ENCODE measurements at places on chromosomes 7 and 10.

GRCh38 chr10:3764626-3765112 lies 20.3 kb downstream of the KLF6 start:
- DNase-seq, result no peak

DNA sequence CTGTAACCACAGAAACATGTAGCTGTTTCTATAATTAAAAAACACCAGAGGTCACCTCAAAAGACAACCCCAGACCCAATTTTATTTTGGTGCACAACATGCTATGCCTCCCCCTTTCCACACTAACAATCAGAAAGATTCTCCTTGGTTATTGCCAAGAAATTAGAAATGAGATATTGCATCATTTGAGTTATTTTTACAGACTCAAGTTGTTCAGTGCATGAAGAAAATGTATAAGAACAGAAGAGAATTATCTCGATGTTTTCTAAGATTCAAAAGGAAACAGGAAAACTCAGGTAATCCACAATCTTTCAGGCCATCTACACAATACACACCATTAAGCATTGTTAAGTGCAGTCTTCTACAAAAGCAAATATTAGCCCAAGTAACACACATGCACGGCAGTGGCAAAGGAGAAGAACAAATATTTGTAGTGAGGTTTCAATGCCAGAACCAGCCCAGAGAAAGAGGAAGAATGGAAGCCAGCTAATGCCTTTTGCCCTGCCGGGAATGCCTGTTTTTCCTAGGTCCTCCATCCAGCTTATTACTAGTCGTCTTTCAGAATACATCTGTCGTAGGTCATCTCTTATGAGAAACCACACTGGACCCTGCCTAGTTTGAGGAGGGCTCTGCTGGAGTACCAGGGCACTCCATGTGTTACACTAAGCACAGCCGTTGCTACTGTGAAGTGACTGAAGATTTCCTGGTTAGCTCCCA lies 67.6 kb upstream of the C1GALT1 start:
- DNase-seq, result no peak

GRCh38 chr7:131051304-131051703 lies 276.4 kb upstream of the MKLN1 start:
- no peak for DNase-seq

DNA sequence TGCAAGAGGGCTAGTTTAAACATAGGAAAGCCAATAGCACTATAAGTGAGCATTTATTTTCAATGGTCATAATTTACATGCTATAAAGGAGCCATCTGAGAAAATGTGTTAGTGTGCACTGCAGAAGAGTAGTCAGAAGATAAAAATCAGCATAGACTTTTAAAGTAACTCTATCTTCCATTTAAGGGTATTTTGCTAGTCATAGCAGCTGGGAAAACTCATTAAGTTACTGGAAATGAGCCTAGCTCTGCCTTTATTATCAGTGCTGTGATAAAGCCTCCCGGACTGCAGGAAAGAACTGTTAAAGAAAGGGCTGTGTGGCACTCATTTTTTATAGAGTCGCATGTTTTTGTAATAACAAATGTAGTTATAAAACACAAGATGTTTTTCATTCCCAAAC lies 825.8 kb upstream of the POM121L12 start:
- DNase-seq, result no peak

- DNase-seq, result no peak
Measured at GRCh38 chr10:26046073-26046700, 112.2 kb downstream of the MYO3A start.

DNA sequence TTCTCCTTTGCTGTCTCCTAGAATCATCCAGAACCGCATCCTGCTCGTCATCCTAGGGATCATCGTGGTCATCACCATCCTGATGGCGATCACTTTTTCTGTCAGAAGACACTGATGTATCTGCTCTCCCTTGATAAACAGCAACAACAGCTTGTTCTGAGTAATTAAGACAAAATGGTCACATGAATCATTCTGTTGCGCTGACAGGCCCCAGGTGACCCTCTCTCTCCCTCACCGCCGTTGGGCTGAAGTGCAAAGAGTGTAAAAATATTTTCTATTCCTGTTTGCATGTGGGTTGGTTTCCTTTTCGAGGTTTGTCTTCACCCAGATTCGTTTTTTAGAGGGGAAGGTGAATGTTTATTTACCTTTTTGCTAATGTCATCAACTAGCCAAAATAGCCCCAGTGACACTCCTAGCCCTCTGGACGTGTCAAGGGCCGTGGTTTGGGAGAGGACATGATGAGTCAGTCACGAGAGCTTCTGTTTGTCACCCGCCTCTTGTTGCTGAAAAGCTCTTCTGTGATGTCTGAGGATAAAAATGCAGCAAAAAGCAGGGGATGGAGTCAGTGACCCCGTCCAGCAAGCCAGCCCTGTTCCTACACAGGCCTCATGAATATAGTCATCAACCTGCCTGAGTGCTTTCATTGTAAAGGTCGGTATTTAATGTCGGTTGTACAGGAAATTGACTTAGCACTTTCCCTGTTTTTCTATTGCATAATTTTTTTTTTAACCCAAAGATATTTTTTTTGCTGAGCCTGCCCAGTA lies 134.6 kb upstream of the TCF7L2 start:
- no peak for DNase-seq

- no peak for DNase-seq
Measured at GRCh38 chr10:31321396-31321941, 2.5 kb downstream of the ZEB1 start.

DNA sequence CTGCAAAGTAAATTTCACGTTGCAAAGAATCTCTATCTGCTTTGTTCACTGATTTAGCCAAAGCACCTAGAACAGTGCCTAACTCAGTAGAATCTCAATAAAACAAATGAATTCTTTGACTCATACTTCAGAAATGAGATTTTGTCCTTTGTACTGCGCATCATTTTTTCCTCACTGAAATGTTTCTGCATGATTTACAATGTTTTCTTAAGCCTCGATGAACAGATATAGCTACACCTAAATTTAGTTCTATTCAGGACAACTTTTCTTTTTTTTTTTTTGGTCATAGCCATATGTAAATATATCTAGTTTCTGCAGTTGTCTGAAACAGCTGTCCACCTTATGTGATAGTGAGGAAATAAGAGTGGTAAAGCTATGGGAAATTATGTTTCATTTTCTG lies 15.3 kb downstream of the GNAT3 start:
- DNase-seq, result no peak

DNA sequence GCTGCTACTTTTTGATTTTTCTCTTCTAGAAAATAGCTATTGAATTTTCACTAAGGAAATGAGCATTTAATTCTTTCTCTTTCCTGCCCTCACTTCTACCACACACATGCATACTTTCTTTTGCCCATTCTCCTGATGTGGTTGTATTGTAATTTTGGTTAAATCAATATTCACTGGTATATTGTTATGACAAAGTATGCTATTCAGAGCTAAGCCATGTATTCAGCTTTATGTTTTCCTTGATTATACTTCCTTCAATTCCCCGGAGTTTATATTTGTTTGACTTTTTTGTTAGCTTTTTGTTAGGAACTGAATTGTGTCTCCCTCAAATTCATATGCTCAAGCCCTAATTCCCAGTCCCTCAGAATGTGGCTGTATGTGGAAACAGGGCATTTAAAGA lies 24.0 kb downstream of the LRRC72 start:
- DNase-seq, result no peak

DNA sequence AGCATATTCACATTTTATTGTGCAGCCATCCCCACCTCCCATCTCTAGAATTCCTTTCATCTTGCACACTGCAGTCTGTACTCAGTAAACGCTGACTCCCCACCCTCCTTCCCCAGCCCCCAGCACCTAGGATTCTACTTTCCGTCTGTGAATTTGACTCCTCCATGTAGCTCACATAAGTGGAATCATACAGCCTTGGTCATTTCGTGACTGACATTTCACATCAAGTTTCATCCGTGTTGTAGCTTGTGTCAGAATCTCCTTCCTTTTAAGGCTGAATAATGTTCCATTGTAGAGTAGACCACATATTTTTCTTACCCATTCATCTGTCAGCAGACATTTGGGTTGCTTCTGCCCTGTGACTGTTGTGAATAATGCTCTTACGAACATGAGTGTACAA lies 26.2 kb upstream of the TCERG1L start:
- DNase-seq, result no peak

DNA sequence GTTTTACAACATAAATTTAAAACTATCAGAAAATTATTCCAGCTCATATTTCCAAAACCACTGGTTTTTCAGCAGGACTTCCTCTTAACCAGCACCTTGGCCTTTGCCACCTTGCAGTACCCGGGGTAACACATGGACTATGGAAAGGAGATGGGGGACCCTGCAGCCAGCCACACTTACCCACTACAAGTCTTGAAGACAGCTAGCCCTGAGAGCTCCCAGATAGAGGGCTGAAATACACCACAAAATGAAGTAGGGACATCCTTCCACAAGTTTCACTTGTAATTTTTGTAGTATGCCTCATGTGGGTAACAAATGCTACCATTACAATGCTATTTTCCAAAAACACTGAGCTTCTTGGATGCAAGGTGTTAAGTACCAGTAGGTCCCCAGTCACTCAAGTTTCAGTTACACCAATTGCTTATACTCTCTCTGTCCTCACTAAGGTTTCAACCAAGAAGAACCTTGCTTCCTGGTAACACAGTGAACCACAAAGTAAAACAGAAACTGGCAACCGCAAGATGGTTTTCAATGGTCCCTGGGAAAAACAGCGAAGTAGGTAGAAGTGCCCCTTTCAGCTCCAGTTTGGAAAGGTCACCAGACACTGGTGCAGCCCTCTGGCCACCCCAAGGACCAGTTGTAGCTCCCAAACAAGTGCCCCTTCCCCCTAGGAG lies 110.9 kb downstream of the SGMS1 start:
- DNase-seq, result no peak

DNA sequence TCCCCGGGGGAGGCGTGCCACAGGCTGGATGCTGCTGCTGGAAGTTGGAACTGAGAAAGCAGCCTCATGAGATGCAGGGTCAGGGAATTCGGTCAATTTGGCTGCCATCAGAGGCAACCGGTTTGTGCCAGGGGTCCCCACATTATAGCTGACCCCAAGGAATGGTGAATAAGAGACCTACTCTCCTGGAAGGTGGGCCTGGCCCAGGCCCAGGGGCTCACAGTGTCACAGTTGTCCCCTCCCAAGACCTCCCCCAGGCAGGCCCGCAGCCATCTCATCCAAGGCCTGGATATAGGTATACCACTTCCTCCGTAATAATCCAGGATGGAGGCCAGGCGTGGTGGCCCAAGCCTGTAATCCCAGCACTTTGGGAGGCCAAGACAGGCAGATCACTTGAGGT lies 114.6 kb downstream of the NPTX2 start:
- DNase-seq, result no peak
